ENCODE measurements at places on chromosomes 1 and 21.

DNA sequence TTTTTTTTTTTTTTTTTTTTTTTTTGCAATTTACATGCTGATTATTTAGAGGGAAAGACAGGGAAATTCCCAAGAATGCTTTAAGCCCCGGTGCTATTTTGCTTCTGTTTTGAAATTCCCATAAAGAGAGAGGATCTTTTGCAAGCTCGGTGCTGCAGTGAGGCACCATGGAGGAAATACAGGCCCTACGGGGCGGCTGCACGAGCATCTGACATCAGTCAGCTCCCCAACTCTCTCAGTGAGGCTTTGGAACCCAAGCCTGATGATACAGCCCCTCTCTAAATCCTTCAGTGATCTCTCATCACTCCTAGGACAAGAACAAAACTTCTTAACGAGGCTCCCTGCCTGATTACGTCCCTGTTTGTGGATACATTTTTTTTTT is 791 bp upstream of the CHI3L1 start:
- no peak for DNase-seq

GRCh38 chr21:42745511-42746239 is 92.3 kb downstream of the PDE9A start:
- no peak for DNase-seq

DNA sequence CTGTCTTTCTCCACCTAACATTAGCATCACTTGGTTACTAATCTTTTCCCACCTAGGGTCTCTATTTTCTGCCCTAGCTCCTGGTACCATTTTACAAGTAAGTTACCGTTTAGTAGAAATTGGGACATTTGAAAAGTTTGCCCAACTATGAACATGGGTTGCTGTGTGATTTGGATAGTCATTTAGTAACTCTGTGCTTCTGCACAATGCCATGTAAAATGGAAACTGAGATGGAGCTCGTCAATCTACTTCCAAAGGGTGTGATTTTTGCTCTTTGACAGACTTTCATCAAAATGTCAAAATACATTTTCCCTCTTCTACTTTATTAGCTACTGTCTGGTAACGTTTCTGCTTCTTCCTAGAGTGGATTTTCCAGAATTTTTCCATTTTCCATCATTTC is 381.5 kb upstream of the B3GALT2 start:
- no peak for DNase-seq

DNA sequence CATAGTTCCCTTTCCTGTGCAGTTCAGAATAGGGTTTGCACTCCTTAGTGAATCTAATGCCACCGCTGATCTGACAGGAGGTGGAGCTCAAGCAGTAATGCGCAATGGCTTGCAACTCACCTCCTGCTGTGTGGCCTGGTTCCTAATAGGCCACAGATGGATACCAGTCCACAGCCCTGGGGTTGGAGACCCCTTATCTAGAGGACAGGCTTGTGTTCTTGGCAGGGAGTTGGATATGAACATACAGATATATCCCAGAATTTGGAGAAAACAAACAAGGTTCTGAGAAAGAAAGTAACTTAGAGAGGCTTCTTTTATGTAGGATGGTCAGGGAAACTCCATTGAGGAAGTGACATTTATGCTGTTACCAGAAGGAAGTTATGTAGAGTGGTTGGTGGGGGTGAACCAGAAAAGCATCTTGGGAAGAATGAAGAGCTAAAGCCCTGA is 5.1 kb upstream of the PTPRC start:
- no peak for DNase-seq

DNA sequence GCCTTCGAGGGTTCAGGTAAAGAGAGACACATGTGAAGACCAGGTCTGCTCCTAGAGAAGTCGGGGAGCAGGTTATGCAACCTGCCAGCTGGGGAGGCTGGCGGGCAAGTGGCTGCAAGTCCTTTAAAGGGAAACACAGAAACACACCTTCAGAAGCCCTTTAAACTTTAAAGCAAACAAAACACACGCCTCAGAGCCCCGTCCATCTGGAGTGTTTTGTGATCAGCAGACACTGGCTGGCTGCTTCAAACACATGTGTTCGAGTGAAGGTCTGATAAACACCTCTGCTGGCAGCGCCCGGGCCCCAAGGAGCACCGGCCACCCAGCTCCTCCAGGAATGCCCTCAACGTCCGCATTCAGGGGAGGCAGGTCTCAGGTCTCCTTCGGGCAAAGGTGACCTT is 15.2 kb downstream of the RIPK4 start:
- no peak for DNase-seq

DNA sequence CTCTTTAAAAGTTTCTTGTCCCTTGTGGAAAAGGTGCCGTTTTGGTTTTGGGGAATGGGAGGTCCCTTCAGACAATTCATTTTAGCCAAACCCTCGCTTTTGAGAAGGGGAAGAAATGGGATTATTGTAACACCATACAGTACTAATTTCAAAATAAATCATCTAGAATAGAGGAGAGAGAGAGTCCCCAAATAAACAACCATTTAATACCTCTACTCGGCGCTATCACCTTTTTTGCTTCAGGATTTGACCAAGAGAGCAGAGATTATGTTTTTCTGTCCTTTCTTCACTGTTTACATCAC is 770 bp upstream of the RC3H1 start:
- DNase-seq = no peak

DNA sequence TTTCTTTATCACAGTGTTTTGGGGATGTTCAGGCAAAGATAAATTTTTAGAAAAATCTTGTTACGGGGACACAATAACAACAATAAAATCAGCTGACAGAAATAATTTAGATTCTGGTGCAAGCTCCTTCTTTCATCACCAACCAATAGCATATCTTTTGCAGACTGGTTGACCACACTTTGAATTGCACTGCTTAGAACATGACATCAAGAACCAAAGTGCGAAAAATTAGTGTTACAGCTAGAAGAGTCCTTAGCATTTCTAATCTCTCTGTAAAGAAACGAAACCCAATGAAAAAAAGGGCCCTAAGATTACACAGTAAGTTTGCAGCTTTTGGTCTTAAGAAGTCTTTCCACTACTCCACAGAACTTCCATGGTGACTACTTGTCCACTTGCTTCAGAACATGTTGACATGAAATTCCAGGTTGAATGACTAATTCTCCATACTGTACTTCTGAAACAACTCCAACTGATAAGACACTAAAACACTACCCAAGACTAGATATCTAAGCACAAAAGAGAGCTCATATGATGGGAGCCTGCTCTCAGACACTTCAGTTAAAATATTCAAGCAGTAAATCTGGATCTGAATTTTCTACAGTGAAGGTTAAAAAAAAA is 31.3 kb downstream of the XKR8 start:
- no peak for DNase-seq

DNA sequence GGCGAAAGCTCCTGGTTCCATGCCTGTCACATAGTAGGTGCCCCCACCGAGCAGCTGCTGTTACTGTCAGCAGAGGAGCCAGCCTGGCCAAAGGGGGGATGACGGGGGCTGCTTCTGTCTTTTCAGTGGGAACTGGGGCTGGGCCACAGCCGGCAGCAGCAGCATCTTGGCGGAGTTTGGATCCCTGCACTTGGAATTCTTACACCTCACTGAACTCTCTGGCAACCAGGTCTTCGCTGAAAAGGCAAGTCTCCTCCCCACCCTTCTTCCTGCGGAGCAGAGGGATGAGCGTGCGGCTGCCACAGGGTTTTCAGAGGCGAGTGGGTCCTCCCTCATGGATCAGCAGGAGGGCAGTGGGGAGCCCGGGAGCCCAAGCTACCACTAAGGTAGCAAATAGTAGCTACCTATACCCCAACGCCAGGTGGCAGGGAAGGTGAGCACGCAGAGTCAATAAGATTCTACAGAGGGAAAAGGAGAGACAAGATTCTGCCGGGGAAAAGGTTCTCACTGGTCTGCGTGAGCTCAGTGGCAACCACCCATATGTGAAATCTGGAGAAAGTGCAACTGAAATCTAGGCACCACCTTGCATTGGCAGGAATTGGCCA is 41.4 kb upstream of the SELENON start:
- DNase-seq = no peak

GRCh38 chr1:86227026-86227425 is 70.5 kb upstream of the COL24A1 start:
- DNase-seq = no peak

GRCh38 chr1:189609167-189609566 is 868.5 kb downstream of the BRINP3 start:
- no peak for DNase-seq

- no peak for DNase-seq
These were observed 22.3 kb downstream of the PDC start for GRCh38 chr1:186438567-186438966.

DNA sequence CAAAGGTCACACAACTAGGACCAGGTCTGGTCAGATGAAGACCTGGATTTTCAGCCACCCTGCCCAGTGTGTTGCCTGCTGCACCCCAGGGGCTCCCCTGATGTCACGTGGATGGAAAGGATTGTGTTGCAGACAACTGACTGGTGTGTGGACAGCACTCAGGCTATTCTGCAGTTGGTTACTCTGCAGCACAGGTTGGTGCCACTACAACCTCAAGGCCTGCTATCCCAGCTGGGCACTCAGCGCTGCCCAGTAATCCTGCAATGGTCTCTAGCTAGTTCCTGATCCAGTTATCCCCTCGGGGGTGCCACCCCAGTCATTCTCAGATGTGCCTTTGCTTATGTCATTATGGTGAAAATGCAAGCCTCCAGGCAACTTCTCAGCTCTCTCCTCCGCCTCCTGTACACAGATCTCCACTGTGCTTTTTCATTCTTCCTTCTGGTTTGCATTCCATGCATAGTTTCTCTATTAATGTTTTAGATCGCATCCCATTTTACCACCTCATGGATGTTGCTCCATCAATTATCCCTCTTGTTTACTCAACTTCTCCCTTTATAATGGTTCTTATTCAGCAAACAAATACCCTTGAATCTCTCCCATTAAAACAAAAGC is 503.2 kb upstream of the CAMK1G start:
- no peak for DNase-seq

DNA sequence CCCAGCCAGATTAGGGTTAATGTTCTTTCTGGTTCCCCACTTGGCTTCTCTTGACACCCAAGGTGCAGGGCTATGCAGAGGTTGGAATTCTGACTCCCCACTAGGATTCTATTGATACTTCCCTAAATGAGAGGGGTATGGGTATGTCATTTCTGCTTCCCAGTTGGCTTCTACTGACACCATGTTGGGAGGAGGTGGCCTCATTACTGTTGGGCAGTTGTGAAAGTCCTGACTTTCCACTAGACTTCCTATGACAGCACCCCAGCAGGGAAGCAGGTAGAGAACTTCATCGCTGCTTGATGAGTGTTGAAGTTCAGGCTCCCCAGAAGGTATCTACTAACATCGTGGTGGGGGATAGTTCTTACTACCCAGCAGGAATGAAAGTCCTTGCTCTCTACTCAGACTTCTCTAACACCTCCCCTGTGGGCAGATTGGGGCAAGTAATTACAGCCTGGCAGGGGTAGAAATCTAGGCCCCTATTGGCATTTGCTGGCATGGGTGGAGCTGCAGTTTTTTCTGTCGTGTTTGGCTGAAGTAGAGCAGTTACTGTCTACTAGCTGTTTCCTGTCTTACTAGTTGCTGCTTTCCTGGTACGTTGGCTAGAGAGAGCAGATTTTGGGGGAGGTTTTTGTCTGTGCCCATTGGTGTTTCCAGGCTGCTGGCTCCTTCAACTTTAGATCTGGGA is 41.5 kb downstream of the ZYG11B start:
- DNase-seq = no peak

GRCh38 chr1:53585565-53585964 is 126.4 kb downstream of the DMRTB1 start:
- DNase-seq = no peak

- peak; percentile 57 for DNase-seq
These were observed 7.5 kb downstream of the PRXL2B start for GRCh38 chr1:2594001-2594640.

DNA sequence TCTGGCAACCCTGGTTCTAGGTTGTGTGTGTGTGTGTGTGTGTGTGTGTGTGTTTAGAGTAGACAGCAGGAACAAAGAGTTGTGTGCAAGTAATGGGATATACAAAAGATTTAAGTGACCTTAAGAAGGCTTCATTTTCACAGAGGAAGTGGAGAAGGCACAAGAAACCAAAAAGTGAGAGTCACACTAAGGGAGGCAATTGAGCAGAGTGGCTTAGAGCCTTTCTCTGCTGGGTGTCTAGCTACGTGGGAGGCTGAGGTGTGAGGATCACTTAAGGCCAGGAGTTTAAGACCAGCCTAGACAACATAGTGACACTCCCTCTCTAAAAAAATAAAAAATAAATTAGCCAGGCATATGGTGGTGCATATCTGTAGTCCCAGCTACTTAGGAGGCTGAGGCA is 44.4 kb upstream of the HAO2 start:
- DNase-seq = no peak

- DNase-seq = no peak
These were observed 919 bp upstream of the CELSR2 start for GRCh38 chr1:109248444-109248796.

DNA sequence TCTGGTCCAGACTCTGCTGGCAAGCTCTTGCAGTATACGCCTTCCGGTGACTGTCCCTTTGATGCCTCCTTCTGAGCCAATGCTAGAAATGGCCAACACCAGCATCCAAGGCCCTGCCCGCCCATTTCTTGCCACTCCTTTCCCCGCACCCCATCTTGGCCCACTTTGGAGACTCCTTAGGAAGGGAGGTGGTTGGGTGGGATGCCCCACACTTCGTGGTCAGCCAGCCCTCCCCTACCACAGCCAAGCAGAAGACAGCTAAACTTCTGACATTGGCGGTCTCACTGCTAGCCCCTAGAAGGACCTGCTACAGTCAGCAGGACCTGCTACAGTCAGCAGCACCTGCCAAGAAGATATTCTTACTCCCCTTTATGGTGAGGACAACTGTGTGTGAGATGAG is 73.5 kb upstream of the CLDN14 start:
- no peak for DNase-seq

DNA sequence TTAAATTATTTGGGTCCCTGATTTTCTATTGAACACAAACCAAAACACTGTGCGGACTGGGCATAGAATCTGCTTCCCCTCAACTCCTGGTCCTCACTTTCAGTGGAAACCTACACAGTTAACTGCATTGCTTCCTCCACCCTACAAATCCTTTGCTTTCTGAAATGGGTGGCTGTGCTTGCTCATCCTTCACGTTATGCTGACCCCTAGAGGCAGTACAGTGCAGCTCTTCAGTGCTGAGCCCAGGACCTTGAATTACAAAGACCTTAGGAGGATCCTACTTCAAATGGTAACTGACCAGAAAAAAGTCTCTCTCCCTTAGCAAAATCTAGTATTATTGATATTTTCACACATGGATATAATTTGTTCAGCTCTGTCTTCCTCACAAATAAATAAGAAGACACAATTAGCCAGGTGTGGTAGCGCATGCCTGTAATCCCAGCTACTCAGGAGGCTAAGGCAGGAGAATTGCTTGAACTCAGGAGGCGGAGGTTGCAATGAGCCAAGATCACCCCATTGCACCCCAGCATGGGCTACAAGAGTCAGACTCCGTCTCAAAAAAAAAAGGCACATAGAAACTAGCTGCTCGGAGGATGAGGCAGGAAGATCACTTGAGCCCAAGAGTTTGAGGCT is 63.4 kb upstream of the L1TD1 start:
- DNase-seq = no peak

GRCh38 chr1:2213576-2214505 is 14.3 kb upstream of the SKI start:
- no peak for DNase-seq

GRCh38 chr21:30831194-30831765 is 1.7 kb upstream of the KRTAP7-1 start:
- no peak for DNase-seq

GRCh38 chr1:223355699-223356098 is 8.3 kb downstream of the SUSD4 start:
- no peak for DNase-seq

- no peak for DNase-seq
These were observed 361.5 kb downstream of the RRAGC start for GRCh38 chr1:38497921-38498656.

GRCh38 chr1:30423570-30423969 is 299.8 kb downstream of the MATN1 start:
- no peak for DNase-seq
